CD4-positive, alpha-beta memory T cell (primary cell): ENCODE measurements at places on chromosomes 13 and 19. TPM values are rescaled to one million over a fixed set of nuclear protein-coding genes. Genes with fewer than 3 reads are reported as not detected.

The APLP1 gene
- total RNA-seq: not detected

The SEMA6B gene
- 2.4 TPM for total RNA-seq

The LILRB2 gene
- total RNA-seq: 1.2 TPM

The RXFP2 gene
- total RNA-seq: not detected

The GJA3 gene
- not detected for total RNA-seq

The LILRB1 gene
- total RNA-seq: 0.64 TPM

The FTL gene
- total RNA-seq: 1,304 TPM

DNA sequence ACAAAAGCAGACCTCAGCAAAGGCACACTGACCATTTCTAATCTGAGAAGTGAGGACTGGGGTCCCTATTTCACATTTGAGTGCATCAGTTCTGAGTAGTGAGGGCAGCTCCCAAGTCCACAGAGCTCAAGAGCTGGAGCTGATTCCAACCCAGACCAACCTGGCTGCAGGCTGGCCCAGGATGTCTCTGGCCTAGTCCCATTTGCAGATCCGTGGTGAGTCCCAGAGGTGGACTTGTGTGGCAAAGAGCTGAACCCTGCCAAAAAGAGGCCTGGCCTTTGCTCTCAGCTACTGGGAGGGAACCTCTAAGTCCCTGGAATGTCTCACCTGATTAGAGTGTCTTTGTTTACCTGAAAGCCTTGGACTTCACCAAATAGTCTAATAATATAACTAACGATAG lies 14.6 kb downstream of the SIGLEC7 start:
- H3K4me3 ChIP-seq: no peak overlapping the region
- no peaks in the 10 kb centered on the region for H3K36me3 ChIP-seq
- no peaks in the 10 kb centered on the region for H3K27me3 ChIP-seq

- no peaks in the 10 kb centered on the region for H3K27me3 ChIP-seq
- H3K4me1 ChIP-seq: no peaks in the 10 kb centered on the region
- DNase-seq: no peak
- H3K36me3 ChIP-seq: no peaks in the 10 kb centered on the region
- no peak overlapping the region for H3K27ac ChIP-seq
These were observed 69.5 kb upstream of the FNDC3A start for GRCh38 chr13:48906200-48906599.

DNA sequence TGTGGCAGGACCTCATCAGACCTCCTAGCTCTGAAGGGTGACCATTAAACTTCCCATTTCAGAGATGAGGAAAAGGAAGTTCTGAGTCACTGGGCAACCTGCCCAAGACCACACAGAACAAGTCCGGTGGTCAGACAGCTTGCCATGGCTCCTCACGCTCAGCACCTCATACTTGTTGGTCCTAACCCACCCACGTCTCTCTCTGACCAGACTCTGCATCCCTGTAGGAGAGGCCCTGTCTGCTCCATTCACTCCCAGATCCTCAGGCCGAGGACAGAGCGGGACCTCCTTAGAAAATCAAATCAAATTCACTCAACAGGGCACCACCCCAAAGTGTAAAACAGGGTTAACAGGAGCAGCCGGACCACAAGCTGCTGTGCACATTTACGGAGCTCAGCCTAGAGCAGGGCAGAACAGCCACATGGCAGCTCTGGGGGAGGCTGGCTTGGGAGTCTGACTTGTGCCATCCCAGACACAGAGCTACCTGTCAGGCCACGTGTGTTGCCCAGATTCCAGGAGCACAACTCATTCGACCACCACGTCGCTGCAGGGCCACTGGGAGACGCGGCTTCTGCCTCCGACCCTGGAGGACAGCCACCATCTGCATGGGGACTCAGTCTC lies 1.7 kb downstream of the MIER2 start:
- DNase-seq: no peak
- H3K36me3 ChIP-seq: no peaks in the 10 kb centered on the region
- H3K4me3 ChIP-seq: no peak overlapping the region
- H3K4me1 ChIP-seq: peaks cover 43% of the 10 kb centered on the region

- no peaks in the 10 kb centered on the region for H3K27me3 ChIP-seq
- peaks cover 50% of the 10 kb centered on the region for H3K4me1 ChIP-seq
- no peaks in the 10 kb centered on the region for H3K36me3 ChIP-seq
- H3K27ac ChIP-seq: peak overlapping the region; percentile 99
These were observed 16.5 kb upstream of the FOSB start for GRCh38 chr19:45451131-45451849.

DNA sequence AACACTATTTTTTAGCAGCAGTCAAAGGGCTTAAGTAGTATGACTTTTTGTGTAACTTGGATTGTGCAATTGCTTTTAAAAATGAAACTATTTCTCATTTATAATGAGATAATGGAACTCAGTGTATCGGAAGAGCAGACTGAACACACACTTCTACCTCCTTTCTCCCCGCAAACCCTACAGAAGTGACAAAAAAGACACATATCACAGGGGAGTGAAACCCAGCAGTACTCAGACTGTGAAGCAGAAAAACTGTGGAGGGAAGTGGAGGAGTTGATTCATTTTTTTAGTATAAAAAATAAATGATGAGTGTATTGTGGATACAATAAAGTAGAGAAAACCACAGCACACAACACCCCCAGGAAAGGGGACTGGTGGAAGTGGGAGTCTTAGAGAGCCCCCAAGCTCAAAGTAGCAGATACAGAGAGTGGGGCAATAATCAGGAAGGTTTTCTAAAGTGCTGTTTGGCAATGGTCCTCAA lies 9.7 kb downstream of the LPAR6 start:
- DNase-seq: peak; percentile 45
- H3K27ac ChIP-seq: peak overlapping the region; percentile 59
- H3K27me3 ChIP-seq: no peaks in the 10 kb centered on the region
- no peaks in the 10 kb centered on the region for H3K36me3 ChIP-seq
- H3K4me1 ChIP-seq: peaks cover 94% of the 10 kb centered on the region

DNA sequence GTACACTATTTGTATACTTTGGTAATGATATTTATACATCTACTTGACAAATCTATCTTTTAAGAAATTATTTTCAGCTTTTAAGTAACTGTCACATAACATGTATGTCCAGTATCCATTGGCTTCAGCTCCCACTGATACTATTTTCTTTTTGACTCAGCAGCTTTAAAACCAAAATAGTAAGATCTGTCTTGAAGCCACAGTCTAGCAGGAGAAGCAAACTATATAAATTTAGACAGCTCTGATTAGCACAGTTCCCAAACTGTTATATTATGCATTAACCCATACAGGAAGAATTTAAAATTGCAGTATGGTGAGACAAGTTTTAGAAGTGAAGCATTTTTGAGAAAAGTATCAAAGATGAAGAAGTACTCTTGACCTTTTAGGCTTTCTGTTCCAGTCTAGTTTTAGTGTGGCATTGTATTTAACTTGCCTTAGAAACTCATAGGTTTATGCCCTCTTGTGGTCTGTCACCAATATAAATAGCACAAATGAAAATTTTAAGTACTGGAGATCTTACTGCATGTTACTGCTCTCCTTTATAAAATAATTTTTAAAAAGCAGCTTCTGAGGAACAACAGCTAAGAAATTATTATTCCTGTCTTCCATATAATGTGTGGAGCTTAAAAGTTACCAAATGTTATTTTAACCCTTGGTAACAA lies 24.7 kb downstream of the URI1 start:
- no peak overlapping the region for H3K4me3 ChIP-seq
- no peaks in the 10 kb centered on the region for H3K36me3 ChIP-seq
- H3K27ac ChIP-seq: no peak overlapping the region
- H3K27me3 ChIP-seq: no peaks in the 10 kb centered on the region
- H3K4me1 ChIP-seq: peaks cover 92% of the 10 kb centered on the region

DNA sequence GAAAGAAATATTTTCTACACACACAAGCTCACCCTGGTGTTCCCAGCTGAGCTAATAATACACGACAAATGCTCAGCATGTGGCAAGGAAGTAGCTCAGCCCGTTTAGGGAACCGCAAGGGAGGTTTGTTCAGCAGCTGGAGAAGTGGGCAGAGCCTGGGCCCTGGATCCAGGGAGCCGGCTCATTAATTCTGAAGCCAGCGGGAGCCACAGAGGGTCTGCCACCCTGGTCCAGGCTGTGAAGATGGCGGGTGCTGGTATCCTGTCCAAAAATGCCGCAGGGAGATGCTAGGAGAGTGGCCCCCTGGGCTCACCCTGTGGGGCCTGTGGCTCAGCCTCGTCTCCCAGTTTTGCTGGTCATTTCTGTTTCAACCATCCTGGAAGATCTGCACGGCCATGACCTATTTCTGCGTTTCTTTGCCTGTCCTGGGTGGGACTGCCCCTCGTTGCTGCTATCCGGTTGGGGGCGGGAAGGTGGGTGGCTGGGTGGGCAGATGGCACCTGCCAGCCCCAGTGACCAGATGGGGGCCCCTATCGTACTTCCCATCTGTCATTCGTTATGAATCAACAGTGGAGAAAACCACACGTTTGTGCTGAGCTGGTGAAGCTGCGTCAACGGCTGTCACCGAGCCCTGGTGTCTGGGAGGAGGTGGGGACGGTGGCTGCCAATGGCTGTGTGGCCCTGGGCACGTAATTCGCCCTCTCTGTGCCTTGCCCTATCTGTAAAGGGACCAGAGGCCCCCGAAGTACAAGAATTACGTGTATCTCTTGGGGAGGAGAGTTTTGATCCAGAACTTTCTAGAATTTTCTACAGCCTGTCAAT lies 2.7 kb upstream of the GNA15 start:
- H3K27ac ChIP-seq: peak overlapping the region; percentile 69
- H3K4me3 ChIP-seq: peak overlapping the region; percentile 23
- no peaks in the 10 kb centered on the region for H3K36me3 ChIP-seq
- H3K4me1 ChIP-seq: peaks cover 41% of the 10 kb centered on the region

GRCh38 chr19:38079926-38080380 lies 144.1 kb downstream of the DPF1 start:
- H3K27ac ChIP-seq: no peak overlapping the region
- no peak overlapping the region for H3K4me3 ChIP-seq
- no peaks in the 10 kb centered on the region for H3K27me3 ChIP-seq
- H3K36me3 ChIP-seq: no peaks in the 10 kb centered on the region
- no peak for DNase-seq
- H3K4me1 ChIP-seq: no peaks in the 10 kb centered on the region

DNA sequence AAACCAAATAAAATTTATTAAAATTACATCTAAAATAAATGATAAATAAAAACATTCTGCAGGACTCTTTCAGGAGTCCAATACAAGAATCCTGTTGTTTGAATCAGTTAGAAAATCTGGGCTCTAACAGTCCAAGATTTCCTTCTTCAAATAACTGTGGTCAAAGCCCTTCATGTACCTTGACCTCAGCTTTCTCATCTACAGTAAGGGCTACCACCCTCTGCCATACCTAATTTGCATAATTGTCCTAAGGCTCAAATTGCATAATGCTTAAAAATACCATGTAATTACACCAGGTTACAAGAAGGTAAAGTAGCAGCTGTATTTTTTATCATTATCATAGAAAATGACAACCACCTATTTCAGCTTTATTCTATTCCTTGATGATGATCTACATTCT lies 54.3 kb downstream of the XPO4 start:
- H3K4me1 ChIP-seq: no peaks in the 10 kb centered on the region
- no peaks in the 10 kb centered on the region for H3K27me3 ChIP-seq
- no peak overlapping the region for H3K4me3 ChIP-seq
- H3K36me3 ChIP-seq: no peaks in the 10 kb centered on the region
- no peak for DNase-seq

DNA sequence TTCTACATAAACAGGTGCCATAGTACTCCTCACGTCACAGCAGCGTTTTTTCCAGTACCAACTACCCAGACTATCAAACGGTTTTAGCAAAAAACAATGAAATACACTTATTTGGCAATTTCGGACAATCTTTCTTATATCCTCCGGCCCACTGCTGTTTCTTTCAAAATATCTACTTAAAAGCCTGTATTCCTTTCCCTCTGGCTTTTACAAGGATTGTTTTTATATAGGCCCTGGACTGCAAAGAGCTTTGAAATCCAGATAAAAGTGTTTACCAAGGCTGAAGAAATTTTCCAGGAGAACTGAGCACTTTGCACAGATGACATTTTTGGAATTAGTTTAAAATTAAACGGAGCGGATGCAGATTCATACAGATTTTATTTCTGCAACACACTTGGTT lies 255.9 kb upstream of the STARD13 start:
- peak overlapping the region; percentile 82 for H3K4me3 ChIP-seq
- peak overlapping the region; percentile 96 for H3K27ac ChIP-seq
- peaks cover 43% of the 10 kb centered on the region for H3K4me1 ChIP-seq
- H3K36me3 ChIP-seq: no peaks in the 10 kb centered on the region
- DNase-seq: no peak

GRCh38 chr13:50379584-50379983 lies 364.3 kb downstream of the KCNRG start:
- DNase-seq: no peak
- no peaks in the 10 kb centered on the region for H3K36me3 ChIP-seq
- no peaks in the 10 kb centered on the region for H3K27me3 ChIP-seq
- no peak overlapping the region for H3K4me3 ChIP-seq

DNA sequence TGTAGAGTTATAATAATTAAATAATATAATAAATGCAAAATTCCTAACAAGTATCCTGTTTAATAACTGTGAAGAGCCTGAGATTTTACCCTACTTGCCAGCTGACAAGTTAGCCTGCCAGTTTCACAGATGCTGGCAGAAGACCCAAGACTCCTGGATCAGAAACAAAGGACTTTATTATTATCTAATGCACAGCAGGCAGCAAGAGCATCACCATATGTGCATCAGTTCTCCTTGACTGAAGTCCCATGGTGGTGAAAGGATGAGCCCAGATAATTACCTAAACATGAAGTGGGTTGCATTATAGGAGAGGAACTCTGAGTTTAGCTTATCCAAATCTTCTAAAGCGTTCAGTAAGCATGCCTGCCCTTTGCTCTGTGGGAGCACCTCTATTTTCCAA lies 39.1 kb upstream of the MTIF3 start:
- no peaks in the 10 kb centered on the region for H3K27me3 ChIP-seq
- no peak for DNase-seq
